A549 (cell line): ENCODE measurements at places on chromosomes 1 and 21.

DNA sequence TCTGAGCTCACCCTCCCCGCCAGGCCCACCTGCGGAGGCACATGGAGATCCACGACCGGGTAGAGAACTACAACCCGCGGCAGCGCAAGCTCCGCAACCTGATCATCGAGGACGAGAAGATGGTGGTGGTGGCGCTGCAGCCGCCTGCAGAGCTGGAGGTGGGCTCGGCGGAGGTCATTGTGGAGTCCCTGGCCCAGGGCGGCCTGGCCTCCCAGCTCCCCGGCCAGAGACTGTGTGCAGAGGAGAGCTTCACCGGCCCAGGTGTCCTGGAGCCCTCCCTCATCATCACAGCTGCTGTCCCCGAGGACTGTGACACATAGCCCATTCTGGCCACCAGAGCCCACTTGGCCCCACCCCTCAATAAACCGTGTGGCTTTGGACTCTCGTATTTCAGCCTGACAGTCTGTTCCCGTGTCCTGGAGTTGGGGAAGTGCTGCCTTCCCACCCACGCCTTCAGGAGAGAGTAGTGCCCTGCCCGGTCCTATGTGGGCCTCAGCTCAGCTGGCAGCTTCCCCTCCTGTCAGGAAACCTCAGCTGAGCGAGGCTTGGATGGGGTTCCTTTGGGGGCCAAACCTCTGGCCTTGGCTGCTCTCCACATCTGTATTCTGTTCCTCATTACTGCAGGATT is 9.2 kb downstream of the ZBTB48 start:
- DNase-seq, result no peak

- no peak for DNase-seq
Measured at GRCh38 chr1:17209430-17209829, 4.5 kb downstream of the PADI1 start.

DNA sequence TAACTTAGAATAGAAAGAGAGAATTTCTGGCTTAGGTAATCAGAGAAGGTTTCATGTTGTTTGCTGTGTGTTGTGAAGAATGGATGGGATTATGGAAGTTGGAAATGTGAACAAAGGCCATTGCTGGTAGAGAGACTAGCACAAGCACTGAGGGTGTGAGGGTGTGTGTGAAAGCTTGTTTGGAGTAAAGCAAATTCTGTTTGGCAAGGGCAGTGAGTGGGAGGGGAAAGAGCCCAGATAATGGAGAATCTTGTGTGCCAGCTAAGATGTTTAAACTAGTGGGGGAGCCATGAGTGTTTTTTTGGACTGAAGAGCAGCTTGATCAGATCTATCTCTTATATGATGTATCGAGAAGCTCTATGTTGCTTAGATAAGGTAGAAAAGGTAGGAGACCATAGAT is 107.1 kb downstream of the DISP1 start:
- DNase-seq, result no peak

GRCh38 chr1:98793136-98793535 is 131.6 kb downstream of the SNX7 start:
- no peak for DNase-seq

- DNase-seq, result peak; percentile 40
Measured at GRCh38 chr21:36260030-36260787, 59.8 kb upstream of the MORC3 start.

GRCh38 chr1:212783976-212784375 is 7.6 kb downstream of the NSL1 start:
- no peak for DNase-seq

- DNase-seq, result peak; percentile 62
Measured at GRCh38 chr1:178344513-178345091, 152.2 kb downstream of the CLEC20A start.

DNA sequence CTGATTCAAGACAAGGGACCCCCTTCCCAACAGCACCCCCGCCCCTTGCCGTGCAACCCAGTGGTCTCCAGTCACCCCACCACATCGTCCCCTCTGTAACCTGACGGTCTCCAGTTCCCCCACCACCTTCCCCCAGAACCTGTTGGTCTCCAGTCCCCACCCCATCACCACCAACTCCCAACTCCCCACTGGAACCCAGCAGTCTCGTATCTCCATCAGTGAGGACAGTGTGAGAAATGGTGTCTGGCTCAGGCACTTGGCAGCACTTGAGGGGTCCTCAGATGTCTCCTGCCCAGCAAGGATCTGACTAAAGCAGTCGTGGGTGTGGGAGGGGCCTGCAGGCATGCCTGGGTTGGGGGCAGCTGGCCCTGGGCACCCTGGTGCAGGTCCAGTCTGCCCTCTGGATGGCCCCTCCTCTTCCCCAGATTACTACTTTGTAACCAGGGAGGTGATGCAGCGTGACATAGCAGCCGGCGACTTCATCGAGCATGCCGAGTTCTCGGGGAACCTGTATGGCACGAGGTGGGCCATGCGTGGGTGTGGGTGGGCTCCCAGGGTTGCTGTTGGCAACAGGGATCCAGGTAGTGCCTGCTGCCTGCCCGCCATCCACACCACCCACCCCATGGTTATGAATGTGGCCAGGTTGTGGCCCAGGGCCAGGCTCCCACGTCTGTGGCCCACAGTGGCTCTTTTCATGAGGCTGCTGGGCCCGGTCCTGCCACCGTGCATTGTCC is 3.1 kb upstream of the GJC2 start:
- DNase-seq, result no peak

DNA sequence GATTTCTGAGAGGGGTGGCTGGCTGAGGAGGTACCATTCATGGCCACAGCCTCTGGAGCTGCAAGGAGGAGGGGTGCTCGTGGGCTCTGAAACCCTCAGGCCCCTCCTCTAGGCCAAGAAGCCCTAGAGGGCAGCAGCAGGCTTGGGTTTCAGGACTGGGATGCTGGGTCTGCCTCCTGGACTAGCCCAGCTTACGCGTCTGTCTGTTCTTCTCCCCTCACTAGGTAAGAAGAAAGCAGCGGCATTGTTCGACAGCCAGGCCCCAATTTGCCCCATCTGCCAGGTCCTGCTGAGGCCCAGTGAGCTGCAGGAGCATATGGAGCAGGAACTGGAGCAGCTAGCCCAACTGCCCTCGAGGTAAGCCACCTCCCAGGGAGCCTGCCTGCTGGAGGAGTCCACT is 60.3 kb downstream of the TMEM53 start:
- no peak for DNase-seq

DNA sequence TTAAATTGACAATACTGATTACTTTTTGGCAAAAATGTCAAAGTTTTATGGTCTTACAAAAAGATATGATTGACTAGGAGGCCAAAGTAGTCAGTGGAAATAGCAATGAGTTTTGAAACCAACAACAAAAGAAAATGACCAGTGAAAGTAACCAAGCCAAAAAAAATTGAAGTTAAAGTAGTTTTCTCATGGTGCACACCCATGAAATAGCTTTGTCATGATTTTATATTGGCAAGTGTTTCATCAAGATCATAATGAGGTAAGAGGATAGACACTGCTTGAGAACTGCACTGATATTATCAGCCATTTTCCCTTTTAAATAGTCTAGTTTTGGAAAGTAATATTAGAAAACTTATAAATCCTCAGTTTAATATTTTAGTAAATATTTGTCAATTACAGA is 206.2 kb upstream of the ADAMTS5 start:
- DNase-seq, result no peak

DNA sequence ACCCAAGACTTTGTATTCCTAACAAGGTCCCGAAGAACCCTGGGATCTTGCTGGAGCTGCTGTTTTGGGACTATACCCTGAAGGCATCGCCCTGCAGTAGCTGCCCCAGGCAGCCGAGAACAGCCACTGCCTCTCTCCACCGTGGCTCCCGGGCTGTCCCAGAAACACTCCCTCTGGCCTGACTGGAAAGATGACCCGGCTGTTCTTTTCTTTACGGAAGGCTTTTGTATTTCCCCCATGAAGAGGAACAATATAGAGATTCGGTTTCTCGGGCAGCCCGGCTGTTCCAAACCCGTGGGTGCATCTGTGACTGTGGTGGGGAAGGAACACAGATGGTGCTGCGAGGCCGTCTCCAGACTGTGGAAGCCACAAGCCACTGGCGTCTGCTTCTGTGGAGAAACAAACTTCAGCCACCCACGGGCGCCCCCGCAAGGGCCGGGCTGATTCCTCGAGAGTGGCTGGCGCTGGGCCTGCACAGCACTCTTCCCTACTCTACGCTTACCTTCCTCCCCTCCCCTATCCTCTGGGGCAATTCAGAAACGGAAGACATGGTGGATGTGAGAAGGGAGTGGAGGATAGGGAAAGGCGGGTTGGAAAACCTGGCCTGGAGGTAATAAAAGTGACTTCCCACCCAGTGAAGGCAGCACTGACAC is 33.7 kb upstream of the VASH2 start:
- DNase-seq, result no peak

DNA sequence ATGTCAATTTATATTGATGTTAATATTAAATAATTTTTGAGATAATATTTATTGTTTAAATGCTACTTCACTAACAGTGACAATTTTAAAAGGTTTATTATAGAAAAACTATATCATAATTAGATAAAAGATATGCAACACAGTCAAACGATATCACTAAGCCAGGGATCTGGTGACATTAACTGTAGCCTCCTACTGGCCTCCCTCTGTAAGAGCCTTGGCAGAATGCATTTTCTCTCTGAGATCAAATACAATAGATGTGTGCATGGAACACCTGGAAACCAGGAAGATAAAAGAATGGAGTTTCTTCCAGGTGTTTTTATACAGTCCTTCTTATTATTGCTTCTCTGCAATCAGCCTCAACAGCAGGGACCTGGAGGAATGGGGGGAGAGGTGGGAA is 1762.1 kb downstream of the BRINP3 start:
- DNase-seq, result peak; percentile 16

DNA sequence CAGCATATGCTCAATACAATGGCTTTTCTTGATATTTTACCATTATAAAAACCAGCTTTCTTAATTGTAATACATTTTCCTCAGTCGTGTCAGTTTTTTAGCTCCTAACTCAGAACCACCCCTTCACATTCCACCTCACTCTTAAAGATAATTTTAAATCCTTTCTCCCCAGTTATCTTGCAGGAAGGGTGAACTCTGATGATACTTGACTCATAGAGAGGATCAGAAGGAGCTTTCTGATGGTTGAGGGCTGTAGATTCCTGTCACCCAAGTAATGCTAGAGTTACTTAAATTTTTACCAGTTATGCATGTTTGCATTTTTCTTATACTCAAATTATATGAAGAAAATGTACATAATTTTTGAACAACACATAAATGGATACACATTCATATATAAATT is 233.7 kb downstream of the NCAM2 start:
- DNase-seq, result no peak

DNA sequence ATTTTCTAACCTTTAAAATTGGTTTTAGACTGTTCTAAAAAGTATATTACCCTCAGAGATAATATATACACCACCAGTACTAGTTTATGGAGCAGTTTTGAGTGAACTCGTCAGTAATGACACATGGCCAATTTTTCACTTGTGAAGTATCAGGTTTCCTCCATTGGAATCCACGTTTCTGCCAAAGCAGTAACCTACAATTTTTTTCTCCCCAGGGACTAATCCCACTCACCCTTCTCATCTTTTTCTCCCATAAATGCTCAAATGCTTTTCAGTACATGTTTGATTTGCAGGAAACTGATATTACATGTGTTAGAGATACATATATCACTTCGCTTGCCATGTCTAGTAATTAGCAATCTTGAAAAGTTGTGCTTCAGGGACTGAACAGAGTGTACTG is 94.1 kb downstream of the COL24A1 start:
- no peak for DNase-seq

DNA sequence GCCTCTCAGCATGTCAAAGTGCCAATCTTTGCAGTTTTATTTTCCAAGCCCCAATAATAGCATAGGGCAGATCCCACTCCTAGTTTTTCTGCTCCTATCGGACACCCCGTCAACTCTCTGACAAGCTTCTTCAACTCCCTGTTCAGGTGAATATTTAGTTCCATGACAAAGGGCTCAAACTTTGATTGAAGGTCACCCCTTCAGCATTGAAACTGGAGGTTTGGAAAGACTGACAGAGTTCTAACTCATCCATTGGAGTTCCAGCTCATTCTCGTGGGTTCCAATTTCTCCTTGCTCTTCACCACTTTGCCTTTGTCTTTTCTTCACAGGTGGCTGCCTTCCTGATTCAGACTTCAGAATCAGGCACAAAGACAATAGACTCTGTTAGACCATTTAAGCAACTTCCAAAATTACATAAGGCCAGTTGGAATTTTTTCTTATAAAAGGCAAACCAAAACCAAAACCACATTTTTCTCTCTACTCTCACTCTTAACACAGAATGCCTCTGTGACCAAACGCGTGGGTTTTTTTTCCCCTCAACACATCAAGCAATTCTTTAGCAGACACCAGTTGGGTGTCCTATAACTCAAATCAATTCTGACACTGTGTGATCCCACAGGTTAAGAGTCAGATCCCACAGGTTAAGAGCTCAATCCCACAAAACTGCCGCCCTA is 169.3 kb upstream of the USP25 start:
- DNase-seq, result no peak

DNA sequence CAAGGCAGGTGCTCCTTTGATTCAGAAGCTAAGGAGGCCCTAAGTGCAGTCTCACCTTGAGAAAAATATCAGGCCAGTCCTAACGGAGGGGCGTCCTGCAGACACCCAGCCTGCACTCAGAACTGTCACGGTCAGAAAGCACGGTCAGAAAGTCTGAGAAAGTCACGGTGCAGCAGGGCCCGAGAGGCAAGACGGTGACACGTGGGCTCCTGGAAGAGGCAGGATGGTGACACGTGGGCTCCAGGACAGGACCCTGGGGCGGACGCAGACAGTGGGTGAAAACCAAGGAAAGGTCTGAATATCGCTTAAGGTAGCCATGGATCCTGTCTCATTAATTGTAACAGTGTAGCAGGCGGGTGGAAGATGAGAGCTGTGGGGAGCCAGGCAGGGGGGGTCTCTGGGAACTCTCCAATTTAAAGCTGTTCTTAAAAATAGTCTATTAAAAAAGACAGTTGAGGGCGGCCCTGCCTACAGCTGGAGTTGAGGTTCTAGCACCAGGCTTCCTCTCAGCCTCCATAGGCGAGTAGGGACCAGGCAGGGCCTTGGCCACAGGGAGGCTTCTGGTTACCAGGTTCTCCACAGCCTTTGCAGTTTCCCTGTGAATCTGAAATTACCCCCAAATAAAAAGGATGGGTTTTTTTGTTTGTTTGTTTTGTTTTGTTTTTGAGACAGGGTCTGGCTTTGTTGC is 65.2 kb downstream of the FAAP20 start:
- DNase-seq, result no peak

DNA sequence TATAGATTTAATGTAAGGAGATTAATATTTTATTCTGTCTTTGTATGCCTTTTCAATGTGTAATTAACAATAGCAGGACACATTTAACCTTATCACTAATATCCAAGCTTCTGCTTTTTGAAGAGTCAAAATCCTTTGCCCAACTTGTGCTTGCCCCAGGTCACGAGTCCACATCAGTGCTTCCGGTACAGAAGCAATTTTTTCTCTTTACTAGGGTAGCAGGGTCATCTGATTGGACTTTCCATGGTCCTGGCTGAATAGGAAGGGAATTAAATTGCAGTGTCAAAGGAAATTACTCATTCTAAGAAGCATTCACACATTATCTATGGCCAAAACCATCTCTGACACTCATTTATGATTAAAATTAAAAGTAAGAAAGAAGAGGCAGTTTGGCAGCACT is 460.5 kb upstream of the ADGRL2 start:
- no peak for DNase-seq

DNA sequence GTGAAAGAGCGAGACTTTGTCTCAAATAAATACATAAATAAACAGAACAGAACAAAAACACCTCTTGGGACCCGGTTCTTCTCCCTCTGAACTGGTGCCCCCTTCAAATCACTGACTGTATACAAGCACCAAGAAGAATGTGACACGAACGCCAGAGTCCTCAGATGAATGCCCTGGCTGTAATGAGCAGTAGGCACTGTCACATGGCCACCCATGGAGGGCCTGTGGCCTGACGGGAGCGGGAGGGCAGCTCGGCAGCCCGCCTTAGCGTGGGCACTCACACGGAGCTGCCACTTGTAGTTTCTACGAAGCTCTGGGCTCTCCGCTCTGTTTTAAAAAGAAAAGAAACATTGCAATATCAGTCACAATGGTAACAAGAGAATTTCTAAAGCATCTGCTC is 146.0 kb downstream of the PEX14 start:
- DNase-seq, result no peak
